Activated naive CD4-positive, alpha-beta T cell (primary cell): ENCODE measurements at places on chromosomes 6 and 20.

DNA sequence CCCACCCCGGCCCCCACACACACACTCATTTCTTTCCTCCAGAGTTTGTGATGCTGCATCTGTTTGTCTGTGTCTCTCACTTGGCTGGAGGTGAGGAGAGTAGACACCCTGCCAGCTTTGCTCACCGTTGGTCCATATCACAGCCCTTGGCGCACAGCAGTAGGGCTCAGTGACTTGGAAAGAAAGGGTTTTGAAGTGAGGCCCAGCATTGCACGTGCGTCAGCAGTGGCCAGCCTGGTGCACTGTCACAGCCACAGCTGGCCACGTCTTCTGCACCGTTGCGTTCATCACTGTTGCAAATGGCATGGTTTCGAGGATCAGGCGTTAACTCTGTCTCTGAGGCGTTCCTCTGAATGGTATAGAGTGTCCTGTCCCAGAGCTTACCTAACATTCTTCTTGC lies 3.7 kb downstream of the WFDC5 start:
- no peak for DNase-seq

- DNase-seq = no peak
These were observed 291.4 kb downstream of the CENPW start for GRCh38 chr6:126631363-126631762.

DNA sequence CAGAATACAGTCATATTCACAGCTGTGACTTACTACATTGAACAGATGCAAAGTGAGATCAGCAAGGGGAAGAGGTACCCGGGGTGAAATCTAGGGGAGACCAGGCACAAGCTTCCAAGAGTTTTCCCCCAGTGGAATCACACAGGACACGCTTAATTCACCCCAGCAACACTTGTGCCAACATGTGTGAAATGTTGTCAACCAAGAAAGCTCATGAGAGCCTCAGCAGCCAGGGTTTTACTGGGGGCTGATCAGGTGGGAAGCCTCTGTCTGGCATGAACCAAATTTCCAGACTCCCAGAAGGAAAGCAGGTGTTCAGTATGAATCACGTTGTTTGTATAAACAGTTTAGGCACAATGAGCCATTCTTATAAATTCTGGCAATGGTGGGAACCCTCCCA lies 6.9 kb upstream of the RTF2 start:
- no peak for DNase-seq

DNA sequence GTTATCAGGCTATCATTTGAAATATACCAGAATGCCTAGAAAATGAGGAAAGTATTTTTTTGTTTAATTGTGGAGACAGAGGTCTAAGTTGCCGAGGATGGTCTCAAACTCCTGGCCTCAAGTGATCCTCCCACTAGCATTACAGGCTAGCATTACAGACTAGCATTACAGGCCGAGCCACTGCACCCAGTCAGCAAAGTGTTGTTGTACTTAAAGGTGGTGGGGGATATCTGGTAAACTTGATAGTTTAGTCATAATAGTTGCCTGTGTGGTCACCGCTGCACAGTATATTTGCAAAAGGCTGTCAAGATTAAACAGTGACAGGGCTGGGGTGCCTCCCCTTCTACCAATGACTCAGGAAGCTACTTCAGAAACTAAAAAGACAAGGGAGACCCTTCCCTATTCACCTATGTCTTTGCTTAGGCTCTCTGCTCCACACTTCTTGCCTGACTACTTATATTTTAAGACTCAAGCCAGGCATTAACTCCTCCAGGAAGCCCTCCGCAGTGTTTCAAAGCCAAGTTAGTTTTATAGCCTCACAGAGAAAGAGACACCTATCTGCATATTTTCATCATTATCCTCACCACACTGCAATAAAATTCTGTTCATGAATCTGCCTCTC lies 3.1 kb upstream of the AKIRIN2 start:
- no peak for DNase-seq

GRCh38 chr6:135195522-135195921 lies 14.4 kb downstream of the MYB start:
- no peak for DNase-seq

DNA sequence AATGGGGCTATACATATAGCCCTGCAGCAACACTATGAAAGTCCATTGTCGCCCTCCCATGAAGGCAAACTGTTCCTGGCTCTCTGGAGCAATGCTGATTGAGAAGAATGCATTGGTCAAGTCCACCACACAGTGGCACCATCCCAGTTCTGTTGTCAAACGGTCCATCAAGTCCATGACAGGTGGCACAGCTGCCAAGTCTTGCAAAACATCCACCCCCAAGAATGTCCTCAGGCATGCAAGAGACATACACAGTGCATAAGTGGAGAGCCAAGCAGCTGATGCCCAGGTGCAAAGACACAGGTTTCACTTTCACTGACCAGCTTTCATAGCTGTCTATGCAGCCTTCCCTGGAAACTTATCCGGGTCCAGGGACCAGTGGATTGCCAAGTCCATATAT lies 17.5 kb downstream of the ZNF391 start:
- DNase-seq = no peak

DNA sequence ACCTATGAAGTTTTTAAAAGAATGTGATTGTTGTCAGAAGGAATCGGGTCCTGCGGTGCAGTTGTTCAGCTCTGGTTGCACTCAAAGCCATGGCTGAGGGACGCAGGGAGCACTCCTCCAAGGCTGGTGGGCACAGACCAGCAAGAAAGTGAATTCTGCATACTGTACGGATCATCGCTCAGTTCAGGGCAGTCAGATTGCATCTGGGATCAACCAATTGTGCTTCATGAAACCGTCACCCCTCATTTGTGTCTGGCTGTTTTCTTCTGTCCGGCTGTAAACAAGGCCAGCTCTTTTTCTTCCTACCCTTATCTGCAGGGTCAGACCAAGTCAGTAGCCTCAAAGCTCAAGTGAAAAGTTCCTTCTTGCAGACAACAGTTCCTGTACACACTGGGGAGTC lies 478.3 kb downstream of the TFAP2A start:
- DNase-seq = no peak

DNA sequence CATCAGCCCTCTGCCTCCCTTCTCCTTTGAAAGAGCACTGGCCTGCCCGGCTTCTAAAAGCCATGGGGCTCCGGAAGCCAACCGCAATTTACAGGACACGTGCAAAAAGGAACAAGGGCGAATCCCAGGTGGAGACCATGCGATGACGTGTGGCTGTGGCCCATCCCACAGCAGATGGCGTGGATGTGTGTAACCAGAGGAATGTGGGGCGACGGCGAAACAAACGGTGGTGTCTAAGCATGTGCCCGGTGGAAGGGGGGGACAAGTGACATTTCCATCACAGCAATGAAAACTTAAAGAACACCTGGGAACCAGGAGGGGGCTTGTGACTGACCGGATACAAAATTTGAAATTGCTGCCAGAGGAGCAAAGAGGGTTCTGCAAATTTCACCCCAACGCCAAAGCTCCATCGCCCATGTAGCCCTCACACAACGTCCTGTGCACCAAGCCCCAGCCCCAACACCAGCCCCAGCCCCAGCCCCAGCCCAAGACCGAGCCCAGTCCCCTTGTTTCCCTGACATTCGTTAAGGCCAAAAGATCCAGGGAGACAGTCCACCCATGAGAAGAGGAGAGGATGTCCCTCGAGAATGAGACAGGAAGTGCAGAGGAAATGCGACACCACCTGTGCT lies 159.7 kb upstream of the ZNF337 start:
- no peak for DNase-seq

DNA sequence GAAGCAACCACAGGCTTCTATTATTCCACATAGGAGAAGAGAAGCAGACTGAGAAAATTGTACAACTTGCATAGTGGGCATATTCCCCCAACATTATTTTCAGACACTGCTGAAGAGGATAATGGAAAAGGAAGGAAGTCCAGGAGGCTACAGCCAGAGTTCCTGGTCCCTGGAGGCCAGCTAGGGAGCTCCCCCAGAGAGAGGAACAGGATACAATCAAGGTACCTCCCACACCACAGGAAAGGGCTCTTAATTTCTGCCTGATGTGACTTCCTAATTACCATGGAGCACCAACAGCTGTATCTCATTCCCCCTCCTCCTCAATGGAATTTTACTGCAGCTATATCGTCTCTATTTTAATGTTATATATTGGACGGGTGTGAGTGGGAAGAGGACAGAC lies 594.3 kb upstream of the NRSN1 start:
- no peak for DNase-seq

DNA sequence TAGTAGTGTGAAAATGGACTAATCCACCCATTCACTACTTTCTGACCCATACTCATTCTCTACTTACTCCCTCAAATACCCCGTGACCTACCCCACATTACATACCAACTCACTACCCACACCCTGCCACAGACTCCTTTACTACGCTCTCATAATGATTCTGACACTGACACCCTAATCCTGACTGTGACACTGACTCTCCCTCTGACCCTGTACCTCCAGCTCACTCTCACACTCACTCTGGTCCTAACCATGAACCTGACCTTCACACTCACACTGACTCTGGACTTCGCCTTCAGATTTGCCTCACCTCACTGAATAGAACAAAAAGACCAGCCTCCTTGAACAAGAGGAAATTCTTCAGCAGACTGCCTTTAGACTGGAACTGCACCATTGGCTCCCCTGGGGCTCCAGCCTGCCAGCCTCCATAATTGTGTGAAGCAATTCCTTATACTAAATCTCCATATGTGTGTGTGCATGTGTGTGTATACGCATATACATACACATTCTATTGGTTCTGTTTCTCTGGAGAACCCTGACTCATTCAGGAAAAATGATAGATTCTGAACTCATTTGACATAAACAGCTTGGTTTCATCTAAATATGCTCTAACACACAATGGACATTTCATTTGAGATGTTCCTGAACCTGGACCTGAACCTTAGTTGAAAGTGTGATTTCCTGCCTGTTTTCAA lies 10.5 kb upstream of the ZNF343 start:
- DNase-seq = no peak

DNA sequence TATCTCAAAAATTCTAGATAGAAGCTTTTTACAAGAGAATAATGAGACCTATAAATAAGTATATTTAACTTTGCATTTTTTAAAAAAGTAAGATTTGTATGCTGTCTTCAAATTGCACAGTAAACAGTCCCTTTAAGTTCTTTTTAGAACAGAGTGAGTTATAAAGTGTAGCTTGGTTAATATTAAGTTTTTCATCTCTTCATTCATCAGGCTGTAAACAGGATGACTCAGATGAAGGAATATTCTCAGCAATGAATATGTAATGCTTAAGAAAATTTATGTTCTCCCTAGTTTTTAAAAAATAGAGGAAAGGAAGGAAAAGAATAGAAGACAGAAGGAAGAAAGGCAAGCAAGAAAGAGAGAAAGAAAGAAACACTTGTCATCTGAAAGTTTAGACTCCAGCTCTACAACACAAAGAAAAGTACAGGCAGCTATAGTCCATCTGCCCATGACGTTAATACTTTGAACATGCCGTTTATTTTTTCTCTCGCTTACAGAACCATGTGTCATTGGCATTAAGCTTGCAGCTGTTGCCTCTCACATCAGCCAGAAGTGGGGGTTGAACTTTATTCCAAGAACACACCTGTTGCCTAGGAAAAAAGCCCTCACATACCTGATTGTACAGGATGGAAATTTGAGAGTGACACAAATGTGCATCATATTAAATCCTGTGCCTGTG lies 36.1 kb downstream of the CAP2 start:
- no peak for DNase-seq

DNA sequence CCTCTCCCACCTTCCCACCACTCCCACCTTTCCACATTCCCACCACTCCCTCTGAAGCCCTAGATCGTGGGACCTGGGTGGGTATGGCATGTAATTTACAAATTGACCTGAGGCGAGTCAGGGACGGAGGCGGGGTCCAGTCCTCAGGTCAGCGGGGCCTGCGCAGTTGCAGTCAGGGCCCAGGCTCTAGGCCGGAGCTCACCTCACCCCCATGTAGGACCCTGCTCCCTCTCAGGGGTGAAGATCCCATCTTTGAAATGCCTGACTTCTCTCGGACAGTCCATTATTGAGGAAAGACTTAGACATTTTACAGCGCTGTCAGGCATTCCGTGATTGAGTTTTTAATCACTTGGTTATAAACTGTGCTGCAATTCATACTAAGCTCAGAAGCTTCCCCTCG lies 10.5 kb downstream of the THBS2 start:
- DNase-seq = no peak

- no peak for DNase-seq
These were observed 30.2 kb upstream of the TFB1M start for GRCh38 chr6:155344341-155345006.

DNA sequence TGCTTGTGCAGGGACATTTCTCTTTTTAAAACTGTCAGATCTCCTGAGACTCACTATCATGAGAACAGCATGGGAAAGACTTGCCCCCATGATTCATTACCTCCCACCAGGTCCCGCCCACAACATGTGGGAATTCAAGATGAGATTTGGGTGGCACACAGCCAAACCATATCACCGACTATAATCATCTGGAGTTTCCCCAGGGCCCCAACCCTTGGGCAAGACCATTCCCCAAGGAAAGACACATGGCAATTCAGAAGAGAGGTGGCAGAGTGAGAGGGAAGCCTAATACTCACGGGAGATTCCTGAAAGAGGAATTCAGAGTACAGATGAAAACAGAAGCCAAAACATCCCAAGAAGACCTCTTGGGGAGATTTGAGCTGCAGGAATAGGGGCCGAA lies 291.0 kb upstream of the PLCB4 start:
- no peak for DNase-seq

DNA sequence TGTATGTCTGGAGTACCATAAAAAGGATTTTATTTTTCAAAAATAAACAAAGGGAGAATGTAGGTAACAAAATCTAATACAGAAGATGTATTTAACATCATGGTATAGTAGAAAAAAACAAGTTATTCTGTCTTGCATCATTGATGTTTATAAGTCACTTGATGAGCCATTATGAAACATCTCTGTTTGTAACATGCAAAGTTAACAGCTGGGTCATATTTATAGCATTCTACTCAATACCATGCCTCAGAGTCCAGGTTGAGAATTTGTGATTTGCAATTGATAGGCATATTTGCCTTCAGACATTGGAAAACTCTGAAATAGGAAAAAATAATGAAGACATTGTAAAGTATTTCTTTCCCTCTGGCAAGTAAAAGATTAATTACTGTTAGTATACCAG lies 52.3 kb upstream of the IL20RA start:
- no peak for DNase-seq

DNA sequence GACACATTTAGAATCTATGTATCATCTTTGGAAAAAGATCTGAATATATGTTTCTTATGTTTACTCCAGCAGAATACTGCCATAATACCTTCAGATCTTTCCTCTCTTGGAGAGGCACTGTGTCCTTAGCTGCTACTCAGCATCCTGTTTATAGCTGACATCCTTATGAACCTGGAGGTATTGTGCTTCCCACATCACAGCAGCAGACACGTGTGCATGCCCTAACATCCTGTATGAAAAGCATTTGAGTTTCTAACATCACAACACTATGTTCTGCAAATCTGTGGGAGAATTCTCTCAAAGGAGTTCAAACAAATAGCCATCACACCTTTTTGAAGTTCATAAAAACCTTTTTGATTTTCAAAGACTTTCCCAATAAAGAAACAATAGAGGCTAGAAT lies 216.0 kb downstream of the GJA1 start:
- DNase-seq = no peak

GRCh38 chr6:122717350-122717749 lies 62.2 kb upstream of the FABP7 start:
- no peak for DNase-seq
